GOT3 (cell line): ENCODE measurements at places on chromosomes 16 and 17.

- no peak for DNase-seq
Measured at GRCh38 chr16:80735846-80736245, 68.6 kb downstream of the CDYL2 start.

GRCh38 chr17:39925282-39926134 lies 1.9 kb downstream of the ORMDL3 start:
- DNase-seq, result no peak

DNA sequence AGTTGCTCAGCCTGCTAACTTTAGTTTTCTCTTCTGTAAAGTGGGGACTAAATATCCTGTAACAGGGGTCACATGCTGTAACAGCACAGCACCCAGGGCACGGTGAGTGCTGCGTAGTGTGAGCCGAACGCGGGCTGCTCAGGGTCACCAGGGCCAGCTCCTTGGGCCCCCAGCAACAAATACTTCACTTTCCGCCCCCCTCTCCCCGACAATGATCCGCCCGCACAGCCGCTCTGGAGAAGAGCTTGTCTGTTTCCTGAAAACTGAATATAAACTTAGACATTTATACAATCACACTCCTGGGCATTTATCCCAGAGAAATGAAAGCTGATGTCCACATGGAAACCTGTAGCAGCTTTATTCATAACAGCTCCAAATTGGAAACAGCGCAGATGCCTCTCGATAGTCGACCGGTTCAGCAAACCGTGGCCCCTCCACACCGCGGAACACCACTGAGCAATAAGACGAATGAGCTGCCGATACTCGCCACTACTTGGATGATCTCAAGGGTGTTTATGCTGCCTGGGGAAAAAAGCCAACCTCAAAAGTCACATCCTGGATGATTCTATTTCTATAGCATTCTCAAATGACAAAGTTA lies 267.2 kb downstream of the PARN start:
- DNase-seq, result no peak

- DNase-seq, result no peak
Measured at GRCh38 chr16:6967796-6968320, 364.8 kb upstream of the RBFOX1 start.

DNA sequence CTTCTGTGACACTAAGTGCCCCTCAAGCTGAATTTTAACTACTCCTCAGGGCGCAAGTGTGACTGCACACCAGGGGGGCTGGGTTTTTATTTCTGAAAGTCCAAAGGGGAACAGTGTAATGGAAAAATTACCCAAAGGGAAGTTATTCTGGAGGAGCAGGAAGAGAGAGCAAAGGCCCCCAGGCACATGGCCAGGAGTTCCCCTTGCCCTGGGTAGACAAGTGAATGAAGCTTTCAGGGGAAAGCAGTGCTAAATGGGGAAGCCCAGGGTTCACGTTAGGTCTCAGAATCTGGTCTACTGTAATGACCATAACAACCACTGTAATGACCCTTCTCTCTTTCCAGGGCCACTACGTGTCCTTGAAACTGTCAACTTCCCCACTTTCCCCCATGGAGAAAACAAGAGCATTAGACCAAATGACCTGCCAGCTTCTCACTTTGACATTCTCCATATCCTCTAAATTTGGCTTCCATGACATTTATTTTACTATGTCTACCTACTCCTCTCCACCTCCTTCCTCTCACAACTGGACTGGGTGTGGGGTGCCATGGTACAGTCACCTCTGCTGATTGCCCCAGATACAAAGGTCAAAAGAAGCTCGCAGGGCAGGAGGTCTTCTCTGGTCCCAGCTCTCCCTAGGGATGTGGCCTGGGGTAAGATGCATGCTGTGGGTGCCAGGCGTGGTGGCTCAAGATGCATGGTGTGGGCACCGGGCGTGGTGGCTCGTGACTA lies 34.1 kb upstream of the MMP2 start:
- DNase-seq, result no peak

DNA sequence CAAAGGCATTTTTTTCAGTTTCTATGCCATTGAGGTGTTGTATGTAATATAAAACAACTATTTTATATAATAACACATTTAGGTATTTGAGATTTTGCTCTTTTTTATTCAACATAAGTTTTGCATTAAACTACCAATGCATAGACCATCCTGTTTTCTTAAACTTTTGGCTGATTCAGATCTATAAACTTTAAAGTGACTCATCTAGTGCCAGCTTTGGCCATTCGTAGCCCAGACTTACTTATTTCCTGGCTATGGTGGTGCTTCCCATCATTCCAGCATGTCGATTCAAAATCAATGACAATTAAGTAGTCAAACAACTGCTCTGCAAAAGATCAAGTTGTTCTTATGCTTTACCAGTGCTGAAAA lies 3.1 kb downstream of the ERI2 start:
- no peak for DNase-seq
